Brain microvascular endothelial cell (primary cell): ENCODE measurements at places on chromosomes 3 and 15.
A peak's percentile ranks its signal among the peaks of the same experiment; 100 is the strongest.

- no peak for DNase-seq
Measured at GRCh38 chr15:84982301-84982920, 755 bp downstream of the PDE8A start.

GRCh38 chr3:133488785-133489367 lies 84.6 kb upstream of the CDV3 start:
- peak; percentile 72 for DNase-seq

- peak; percentile 31 for DNase-seq
Measured at GRCh38 chr3:17195192-17195611, 310.4 kb downstream of the PLCL2 start.

DNA sequence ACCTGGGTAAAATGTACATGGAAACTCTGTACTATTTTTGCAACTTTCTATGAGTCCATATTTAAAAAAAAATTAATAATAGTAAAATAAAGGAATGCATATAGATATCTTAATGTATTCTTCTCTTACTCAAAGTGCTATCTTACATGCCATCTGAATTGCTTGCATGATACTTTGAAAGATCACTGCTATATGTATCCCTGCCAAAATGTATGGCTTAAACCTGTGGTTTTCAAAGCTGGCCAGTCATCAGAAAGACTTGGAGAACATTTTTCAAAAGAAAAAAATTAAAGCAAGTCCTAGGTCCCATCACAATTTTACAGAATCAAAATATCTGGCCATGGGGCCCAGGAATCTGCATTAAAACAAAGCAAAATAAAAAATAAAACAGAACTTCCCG lies 262.1 kb downstream of the LPP start:
- no peak for DNase-seq

GRCh38 chr15:88454867-88455810 lies 12.0 kb downstream of the MRPL46 start:
- DNase-seq = peak; percentile 46

- DNase-seq = no peak
Measured at GRCh38 chr3:175066617-175067415, 207.7 kb downstream of the NAALADL2 start.

GRCh38 chr3:64518496-64518895 lies 169.3 kb downstream of the ADAMTS9 start:
- DNase-seq = no peak

DNA sequence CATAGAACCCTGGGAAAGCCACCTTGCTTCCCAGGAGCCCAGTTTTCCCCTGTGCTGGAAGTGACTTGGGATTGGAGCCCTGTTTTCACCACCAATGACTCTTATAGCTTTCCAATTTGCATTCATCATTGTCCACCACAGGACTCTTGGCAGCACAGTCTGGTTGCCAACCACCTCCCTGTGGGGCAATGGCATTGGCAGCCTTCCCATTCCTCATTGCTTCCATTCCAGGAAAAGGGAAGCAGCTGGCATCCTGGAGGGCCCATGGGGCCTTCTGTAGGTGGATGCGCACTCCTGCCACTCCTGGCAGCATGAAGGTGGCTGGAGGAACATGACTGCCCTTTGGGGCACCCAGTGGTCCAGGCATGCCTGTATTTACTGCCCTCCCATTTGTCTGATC lies 57.7 kb downstream of the FEM1B start:
- no peak for DNase-seq

DNA sequence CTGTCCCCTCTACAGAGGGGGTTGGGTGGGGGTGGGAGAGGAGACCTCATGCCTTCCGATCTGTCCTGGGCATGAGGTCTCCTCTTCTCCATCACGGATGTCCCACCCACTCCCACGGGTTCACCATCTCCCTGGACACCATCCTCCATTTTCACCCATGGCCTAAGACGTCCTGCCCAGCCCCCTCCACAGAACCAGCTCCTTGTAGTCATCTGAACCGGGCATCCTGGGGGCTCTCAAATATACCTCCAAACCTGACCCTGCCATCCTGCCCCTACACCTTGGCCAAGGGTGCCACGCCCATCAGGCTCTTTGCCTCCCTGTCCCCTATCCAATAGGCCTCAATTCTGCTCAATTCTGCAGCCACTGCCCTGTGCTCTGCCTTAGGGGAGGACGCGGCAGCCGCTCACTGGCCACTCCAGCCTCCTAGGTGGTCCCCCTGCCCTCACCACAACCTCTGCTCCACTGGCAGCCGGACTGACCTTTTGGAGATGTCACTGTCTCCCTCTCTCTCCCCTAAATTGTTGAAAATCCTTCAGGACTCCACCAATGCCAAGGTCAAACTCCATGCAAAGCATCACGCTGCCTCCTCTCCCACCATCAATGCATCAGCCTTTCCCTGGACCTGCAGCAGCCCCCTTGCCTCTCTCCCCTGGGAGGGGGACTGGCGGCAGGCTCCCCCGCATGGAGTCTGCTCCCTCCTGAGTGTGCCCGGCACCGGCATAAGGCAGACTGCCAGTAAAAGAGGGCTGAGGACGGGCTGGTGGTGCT lies 9.4 kb upstream of the ANPEP start:
- DNase-seq = no peak

DNA sequence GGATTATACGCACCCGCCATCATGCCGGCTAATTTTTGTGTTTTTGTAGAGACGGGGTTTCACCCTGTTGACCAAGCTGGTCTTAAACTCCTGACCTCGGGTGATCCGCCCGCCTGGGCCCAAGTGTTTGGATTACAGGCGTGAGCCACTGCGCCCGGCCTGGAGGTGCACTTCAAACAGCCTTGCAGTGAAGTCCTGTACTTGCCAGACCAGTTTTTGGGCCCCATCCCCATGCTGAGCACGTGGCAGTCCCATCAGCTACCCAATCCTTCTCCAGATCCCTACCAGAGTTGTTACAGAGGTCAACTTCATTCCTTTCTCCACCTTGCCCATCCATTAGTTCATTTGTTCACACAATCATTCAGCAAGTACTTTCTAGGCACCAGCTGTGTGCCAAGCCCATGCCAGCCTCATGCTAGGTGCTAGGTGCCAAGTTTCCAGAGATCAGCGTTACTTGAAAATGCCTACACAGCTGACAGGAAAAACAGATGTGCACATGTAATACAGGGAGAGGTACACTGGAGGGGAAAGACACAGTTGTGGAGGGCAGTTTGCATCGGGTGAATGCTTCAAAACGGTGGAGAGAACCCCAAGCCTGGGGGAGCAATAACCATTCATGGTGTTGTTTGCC lies 2.2 kb downstream of the DNAH1 start:
- DNase-seq = no peak

- peak; percentile 17 for DNase-seq
Measured at GRCh38 chr3:17579289-17580031, 163.0 kb downstream of the TBC1D5 start.

DNA sequence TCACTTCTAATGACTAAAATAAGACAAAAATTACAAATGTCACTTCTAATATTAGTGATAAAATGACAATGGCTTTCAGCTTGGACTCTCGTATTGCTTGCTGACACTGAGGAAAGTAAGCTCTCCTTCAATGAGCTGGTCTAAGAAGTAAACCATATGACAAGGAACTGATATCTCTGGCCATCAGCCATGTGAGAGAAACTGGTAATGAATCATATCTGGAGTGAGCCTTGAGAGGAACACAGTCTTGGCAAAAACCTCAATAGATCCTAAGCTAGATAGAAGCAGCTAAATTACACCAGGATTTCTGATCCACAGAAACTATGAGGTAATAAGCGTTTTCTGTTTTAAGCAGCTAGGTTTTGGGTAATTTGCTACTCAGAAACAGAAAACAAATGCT lies 1575.1 kb downstream of the OTOL1 start:
- peak; percentile 77 for DNase-seq

GRCh38 chr3:64945171-64945729 lies 257.4 kb upstream of the ADAMTS9 start:
- DNase-seq = no peak

GRCh38 chr3:37562876-37563275 lies 298.8 kb upstream of the CTDSPL start:
- DNase-seq = no peak

- peak; percentile 59 for DNase-seq
Measured at GRCh38 chr3:122628567-122628966, 51.1 kb downstream of the PARP15 start.

GRCh38 chr3:13234666-13235065 lies 161.4 kb upstream of the IQSEC1 start:
- no peak for DNase-seq

DNA sequence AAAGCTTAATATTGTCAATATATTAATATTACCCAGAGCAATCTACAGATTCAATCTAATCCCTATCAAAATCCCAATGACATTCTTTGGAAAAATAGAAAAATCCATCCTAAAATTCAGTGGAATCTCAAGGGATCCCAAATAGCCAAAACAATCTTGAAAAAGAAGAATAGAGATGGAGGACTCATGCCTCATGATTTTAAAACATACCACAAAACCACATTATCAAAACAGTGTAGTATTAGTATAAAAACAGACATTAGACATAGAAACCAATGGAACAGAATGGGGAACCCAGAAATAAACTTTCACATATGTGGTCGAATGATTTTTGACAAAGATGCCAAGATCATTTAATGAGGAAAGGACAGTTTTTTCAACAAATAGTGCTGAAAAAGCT lies 14.6 kb downstream of the NEK4 start:
- no peak for DNase-seq

- DNase-seq = peak; percentile 9
Measured at GRCh38 chr15:81516012-81516411, 142.0 kb upstream of the TMC3 start.

DNA sequence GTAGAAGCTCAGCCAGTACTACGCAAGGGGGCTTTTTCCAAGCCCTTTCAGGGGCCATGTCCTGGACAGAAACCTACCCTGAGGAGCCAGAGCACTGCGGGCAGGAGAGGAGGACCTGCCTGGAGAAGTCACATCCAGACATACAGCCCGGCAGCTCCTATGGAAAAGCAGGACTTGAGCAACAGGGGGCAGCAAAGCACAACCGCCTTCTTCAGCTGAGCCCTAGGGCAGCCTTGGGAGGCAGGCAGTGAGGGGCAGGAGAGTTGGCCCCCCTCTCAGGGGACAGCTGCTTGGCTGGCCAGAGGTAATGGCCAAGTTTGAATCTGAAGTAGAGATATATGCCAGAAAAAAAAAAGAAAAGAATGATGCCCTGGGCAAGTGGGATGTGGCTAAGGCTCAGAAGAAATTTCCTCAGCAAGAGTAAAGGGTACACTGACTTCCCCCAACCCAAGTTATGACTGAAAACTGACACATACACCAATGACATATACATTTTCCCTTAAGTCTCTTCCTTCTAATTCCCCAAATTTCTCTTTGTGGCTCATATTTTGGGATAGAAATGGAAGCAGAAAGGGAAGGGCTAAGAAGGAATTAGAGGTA lies 56.9 kb downstream of the CYP19A1 start:
- DNase-seq = peak; percentile 47

- DNase-seq = no peak
Measured at GRCh38 chr15:28167042-28167441, 67.9 kb upstream of the OCA2 start.

GRCh38 chr3:171115667-171116066 lies 89.1 kb upstream of the SLC2A2 start:
- no peak for DNase-seq

- peak; percentile 13 for DNase-seq
Measured at GRCh38 chr15:65066001-65066634, 1.7 kb downstream of the RASL12 start.

- DNase-seq = no peak
Measured at GRCh38 chr3:62830727-62831322, 44.4 kb downstream of the CADPS start.

DNA sequence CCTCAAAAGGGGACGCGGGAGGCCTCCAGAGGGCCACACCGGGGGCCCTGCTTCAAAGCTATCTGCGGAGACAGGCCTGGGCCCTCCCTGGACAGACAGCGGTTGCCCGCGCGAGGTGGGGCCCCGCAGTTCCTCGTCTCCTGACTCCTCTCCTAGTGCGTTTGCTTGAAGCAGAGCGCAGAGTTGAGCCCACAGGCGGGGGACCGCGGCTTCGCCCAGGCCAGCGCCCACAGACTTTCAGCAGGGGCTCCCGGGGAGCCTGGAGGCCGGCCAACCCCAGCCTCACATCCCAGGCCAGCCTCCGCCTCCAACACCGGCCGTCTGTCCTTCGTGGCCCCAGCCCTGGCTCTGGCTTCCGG lies 540 bp upstream of the ADAMTS7 start:
- no peak for DNase-seq

DNA sequence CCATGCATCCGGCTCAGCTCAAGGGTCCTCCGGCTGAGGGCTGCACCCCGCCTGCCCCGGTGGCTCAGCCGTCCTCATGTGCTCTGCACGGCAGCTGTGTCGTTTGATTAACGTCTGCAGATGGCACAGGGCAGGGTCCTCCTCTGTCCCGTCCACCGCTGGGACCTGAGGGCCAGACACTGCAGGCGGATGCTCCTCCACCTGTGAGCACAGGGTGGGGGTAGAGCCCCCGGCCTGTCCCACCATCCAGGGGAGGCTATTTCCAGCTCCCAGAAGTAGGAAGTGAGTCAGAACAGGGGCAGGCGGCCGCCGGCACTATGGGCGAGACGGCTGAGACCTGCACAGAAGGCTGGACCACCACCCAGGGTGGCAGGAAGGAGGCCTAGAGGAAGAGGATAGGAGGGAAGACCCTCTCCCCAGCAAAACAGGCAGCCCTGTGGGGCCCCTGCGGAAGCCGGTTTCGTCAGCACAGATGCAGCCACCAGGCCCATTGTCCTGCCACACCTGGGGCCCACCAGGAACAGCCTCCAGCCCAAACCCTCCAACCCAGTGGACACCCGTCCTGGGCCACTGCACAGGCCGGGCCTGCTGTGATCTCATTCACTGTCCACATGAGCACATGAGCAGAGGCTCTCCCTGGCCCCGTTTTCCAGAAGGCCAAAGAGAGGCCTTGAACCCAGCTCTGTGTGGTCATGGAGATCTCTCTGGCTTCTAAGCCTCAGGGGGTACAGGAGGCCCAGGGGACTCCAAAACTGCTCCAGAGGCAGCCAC lies 12.6 kb upstream of the PLXND1 start:
- no peak for DNase-seq

- no peak for DNase-seq
Measured at GRCh38 chr15:86353213-86353612, 273.5 kb downstream of the AGBL1 start.

DNA sequence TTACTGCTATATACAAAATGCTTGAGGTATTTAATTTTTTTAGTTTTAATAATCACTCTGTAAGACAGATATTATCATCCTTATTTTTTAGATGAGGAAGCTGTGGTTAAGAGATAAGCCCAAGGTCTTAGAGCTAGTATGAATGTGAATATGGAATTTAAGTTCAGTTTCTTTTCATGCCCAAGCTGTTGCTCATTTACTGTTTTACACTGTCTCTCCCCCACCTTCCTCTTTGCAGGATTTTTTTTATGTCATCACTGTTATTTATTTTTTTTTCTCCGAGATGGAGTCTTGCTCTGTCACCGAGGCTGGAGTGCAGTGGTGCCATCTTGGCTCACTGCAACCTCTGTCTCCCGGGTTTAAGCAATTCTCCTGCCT lies 22.5 kb downstream of the MAP2K5 start:
- peak; percentile 28 for DNase-seq

DNA sequence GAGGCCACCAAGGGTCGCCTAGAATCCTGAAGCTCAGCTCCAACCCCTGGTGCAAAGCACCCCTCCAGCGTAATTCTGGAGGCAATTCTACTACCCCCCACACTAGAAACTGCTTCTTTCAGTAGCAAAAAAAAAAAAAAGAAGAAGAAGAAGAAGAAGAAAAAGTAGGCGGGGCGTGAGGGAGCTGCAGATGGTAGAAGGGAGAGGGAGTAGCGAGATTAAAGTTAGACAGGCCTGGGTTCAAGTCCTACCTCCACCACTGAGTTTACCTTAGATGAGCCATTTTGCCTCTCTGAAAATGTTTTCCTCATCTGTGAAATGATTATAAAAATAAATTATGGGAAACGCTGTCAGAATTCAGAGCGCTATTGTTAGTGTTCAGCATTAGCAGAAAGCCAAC lies 913 bp downstream of the FAM174B start:
- no peak for DNase-seq

- no peak for DNase-seq
Measured at GRCh38 chr15:38028869-38029268, 94.4 kb downstream of the TMCO5A start.
